ENCODE measurements at places on chromosomes 3 and 15.

DNA sequence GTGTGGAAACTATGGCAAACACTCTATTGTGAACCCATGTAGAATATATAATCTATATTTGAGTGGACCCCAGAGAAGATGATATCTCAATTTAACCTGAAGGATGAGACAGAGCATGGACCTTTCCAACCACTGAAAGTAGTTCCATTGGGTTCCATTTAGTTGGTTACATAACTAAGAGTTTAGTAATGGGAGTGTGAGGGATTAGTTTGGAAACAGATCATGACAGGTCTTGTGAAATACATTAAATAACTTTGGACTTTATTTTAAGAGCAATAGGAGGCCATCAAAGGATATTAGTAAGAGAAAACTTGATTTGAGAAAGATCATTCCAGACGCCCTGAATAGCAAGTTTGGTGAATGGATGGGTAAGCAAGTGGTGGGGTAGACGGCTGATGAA is 487.2 kb upstream of the ROBO2 start:
- H3K36me3 ChIP-seq = no peaks in the 10 kb centered on the region
- DNase-seq = no peak
- H3K4me1 ChIP-seq = no peaks in the 10 kb centered on the region
- H3K27ac ChIP-seq = no peak overlapping the region
- no peaks in the 10 kb centered on the region for H3K27me3 ChIP-seq

DNA sequence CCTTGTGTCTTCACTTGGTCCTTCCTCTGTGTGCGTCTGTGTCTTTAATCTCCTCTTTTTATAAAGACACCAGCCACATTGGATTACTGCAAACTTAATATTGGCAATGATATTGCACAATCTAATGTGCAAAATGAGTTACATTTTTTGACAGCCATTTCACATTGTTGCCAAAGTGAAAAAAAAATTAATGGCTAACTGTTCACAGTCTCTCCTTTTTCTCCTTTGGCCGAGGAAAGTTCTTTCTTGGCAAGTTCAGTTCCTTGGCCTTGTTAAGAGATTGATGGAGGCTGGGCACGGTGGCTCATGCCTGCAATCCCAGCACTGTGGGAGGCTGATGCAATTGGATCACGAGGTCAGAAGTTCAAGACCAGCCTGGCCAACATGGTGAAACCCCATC is 62.2 kb upstream of the ZNF280D start:
- DNase-seq = no peak
- no peak overlapping the region for H3K27ac ChIP-seq
- peaks cover 7% of the 10 kb centered on the region for H3K36me3 ChIP-seq
- H3K4me3 ChIP-seq = no peak overlapping the region
- no peaks in the 10 kb centered on the region for H3K27me3 ChIP-seq
- H3K4me1 ChIP-seq = no peaks in the 10 kb centered on the region

GRCh38 chr15:26731965-26732364 is 40.9 kb downstream of the GABRB3 start:
- no peak overlapping the region for H3K27ac ChIP-seq
- peaks cover 21% of the 10 kb centered on the region for H3K36me3 ChIP-seq
- H3K4me3 ChIP-seq = no peak overlapping the region
- no peaks in the 10 kb centered on the region for H3K27me3 ChIP-seq
- DNase-seq = no peak

- no peaks in the 10 kb centered on the region for H3K4me1 ChIP-seq
- no peak overlapping the region for H3K27ac ChIP-seq
- H3K27me3 ChIP-seq = no peaks in the 10 kb centered on the region
- DNase-seq = no peak
- H3K4me3 ChIP-seq = no peak overlapping the region
Observed at GRCh38 chr15:83982748-83983147, 252.8 kb upstream of the GOLGA6L4 start.

DNA sequence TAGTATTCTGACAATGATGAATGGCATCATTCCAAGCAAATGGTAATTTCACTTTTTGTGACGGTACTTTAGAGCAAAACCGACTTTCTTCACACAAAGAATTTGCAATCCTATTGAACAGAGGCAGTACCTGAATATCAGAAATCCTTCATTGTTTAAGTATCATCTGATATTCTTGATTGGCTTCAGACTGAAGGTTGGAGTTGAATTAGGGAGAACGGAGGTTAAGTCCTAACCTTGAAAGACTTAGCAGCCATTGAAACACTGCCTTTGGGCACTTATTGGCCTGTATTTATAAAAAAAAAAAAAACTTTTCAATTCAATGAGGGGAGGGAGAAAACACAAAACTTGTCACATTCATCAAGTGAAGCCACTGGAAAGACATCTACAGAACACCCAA is 89.0 kb downstream of the MECOM start:
- peaks cover 17% of the 10 kb centered on the region for H3K27me3 ChIP-seq
- H3K4me3 ChIP-seq = no peak overlapping the region
- H3K36me3 ChIP-seq = peaks cover 2% of the 10 kb centered on the region
- DNase-seq = no peak
- no peak overlapping the region for H3K27ac ChIP-seq

GRCh38 chr3:132803889-132804288 is 81.7 kb upstream of the NPHP3 start:
- no peak overlapping the region for H3K27ac ChIP-seq
- no peak overlapping the region for H3K4me3 ChIP-seq
- H3K4me1 ChIP-seq = no peaks in the 10 kb centered on the region
- DNase-seq = no peak

GRCh38 chr3:143163562-143164100 is 44.1 kb downstream of the CHST2 start:
- H3K27ac ChIP-seq = no peak overlapping the region
- H3K27me3 ChIP-seq = peaks cover 2% of the 10 kb centered on the region
- H3K4me3 ChIP-seq = no peak overlapping the region
- no peaks in the 10 kb centered on the region for H3K36me3 ChIP-seq

- H3K27ac ChIP-seq = no peak overlapping the region
- no peaks in the 10 kb centered on the region for H3K36me3 ChIP-seq
- no peak for DNase-seq
- H3K4me3 ChIP-seq = no peak overlapping the region
Observed at GRCh38 chr3:55523471-55523870, 36.4 kb upstream of the WNT5A start.

GRCh38 chr3:13134166-13134878 is 61.1 kb upstream of the IQSEC1 start:
- no peak overlapping the region for H3K27ac ChIP-seq
- DNase-seq = no peak
- peaks cover 6% of the 10 kb centered on the region for H3K27me3 ChIP-seq
- H3K36me3 ChIP-seq = no peaks in the 10 kb centered on the region

DNA sequence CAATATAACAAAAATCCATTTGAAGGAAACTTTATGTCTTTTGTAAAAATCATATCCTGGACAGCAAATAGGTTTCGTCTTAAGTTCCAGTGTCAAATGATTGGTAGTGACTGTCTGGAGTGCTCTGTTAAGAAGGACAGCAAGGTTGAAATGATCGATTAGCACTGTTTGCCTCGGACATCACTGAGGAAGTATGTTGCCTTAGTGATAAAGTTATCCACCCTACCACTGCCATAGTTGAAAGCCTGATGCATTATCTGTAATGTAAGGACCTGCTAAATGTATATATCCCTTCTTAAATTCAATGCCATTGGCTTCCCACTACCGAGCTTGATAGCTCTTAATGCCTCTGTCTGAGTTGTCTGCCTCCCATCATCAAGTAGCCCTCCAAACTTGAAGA is 70.0 kb downstream of the CFAP20DC start:
- no peak overlapping the region for H3K4me3 ChIP-seq
- no peaks in the 10 kb centered on the region for H3K27me3 ChIP-seq
- no peak for DNase-seq
- H3K4me1 ChIP-seq = no peaks in the 10 kb centered on the region
- H3K36me3 ChIP-seq = no peaks in the 10 kb centered on the region

- H3K27ac ChIP-seq = no peak overlapping the region
- DNase-seq = no peak
- peaks cover 32% of the 10 kb centered on the region for H3K27me3 ChIP-seq
- no peaks in the 10 kb centered on the region for H3K36me3 ChIP-seq
Observed at GRCh38 chr15:97153356-97153965, 807.0 kb upstream of the ARRDC4 start.

DNA sequence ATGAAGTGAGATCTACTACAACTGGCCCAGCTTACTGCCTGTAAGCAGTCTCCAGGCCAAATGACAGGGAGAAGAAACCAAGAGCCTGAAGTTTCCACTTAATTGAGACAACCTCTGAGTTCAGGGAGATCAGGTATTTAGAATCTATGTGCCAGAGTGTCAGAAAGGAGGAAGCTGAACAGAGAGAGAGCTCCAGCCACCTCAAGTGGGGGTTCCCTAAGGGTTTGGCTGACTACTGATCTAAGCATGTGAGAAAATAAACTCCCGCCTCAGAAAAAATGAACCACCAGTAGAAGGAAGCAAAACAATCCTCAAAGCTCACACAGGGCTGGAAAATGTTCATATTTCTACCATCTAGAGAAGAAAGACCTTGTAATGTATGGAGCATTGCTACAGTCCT is 25.0 kb downstream of the ADAM10 start:
- DNase-seq = no peak
- no peaks in the 10 kb centered on the region for H3K27me3 ChIP-seq
- H3K36me3 ChIP-seq = peaks cover 7% of the 10 kb centered on the region
- peaks cover 9% of the 10 kb centered on the region for H3K4me1 ChIP-seq
- H3K27ac ChIP-seq = peak overlapping the region; percentile 1

DNA sequence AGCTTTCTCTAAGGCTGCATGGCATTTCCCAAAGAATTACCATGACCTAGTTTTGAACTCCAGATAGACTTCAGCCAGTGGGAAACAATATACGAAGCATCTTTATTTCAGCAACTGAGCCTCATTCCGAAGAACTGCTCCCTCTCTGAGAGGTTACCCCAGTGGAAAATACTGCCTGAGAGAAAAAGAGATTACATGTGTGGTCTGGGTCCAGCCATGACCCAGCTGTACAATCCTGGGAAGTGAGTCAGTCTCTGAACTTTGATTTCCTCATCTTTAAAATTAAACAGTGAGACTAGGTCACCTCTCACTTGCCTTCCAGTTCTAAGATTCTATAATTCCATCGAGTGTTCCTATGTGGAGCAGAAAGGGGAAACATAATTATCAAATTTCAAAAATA is 42.4 kb downstream of the TNIK start:
- no peak for DNase-seq
- peaks cover 36% of the 10 kb centered on the region for H3K4me1 ChIP-seq
- H3K36me3 ChIP-seq = peaks cover 4% of the 10 kb centered on the region

DNA sequence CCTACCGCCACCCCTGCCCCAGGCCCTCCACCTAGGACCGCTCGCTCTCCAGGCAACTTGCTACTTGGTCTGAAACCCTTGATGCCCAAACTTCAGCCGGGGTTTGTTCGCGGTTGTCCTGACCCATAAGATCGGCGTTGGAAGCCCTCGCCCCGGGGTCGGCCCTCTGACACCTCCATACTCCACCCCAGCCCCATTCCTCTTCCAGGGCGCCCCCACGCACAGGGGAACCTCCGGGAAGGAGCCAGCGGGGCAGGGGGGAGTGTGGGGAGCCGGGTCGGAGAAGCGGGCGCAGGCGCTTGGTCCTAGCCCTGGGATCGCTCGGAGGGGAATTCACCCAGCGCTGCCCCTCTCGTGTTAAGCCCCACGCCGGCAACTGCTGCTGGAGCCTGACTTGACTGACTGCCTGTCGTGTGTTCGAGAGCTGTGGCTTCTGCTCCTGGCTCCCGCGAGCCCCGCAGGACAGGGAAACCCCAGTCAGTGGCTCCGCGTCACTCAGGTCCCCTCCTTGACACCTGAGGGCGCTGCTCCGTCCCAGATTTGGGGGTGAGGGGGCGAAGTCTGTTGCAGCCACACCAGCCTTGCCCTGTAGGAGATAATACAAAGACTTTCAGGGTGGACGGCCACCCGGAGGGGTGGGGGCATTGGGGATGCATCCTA is 675 bp downstream of the RYR3 start:
- peak; percentile 11 for DNase-seq
- peaks cover 84% of the 10 kb centered on the region for H3K27me3 ChIP-seq
- H3K27ac ChIP-seq = no peak overlapping the region
- peak overlapping the region; percentile 81 for H3K4me3 ChIP-seq
- H3K4me1 ChIP-seq = peaks cover 4% of the 10 kb centered on the region
- peaks cover 2% of the 10 kb centered on the region for H3K36me3 ChIP-seq

DNA sequence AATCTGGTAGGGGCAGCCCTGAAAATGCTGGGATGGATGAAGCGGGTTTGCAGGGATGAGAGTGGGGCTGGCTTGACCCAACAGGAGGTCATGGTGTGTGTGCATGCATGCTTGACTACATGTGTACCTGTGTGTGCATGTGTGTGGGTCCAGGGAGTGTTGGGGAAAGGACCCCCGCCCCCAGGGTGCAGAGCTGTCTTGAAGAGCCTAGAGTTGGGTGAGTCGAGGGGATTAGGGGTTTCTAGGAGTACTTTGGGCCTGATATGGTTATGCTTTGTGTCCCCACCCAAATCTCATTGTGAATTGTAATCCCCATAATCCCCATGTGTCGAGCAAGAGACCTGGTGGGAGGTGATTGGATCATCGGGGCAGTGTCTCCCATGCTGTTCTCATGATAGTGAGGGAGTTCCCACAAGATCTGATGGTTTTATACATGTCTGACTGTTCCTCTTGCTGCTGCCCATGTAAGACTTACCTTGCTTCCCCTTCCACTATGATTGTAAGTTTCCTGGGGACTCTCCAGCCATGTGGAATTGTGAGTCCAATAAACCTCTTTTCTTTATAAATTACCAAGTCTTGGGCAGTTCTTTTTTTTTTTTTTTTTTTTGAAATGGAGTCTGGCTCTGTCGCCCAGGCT is 5.2 kb upstream of the LCTL start:
- peak overlapping the region; percentile 67 for H3K27ac ChIP-seq
- no peaks in the 10 kb centered on the region for H3K27me3 ChIP-seq
- H3K4me3 ChIP-seq = no peak overlapping the region
- no peaks in the 10 kb centered on the region for H3K36me3 ChIP-seq

DNA sequence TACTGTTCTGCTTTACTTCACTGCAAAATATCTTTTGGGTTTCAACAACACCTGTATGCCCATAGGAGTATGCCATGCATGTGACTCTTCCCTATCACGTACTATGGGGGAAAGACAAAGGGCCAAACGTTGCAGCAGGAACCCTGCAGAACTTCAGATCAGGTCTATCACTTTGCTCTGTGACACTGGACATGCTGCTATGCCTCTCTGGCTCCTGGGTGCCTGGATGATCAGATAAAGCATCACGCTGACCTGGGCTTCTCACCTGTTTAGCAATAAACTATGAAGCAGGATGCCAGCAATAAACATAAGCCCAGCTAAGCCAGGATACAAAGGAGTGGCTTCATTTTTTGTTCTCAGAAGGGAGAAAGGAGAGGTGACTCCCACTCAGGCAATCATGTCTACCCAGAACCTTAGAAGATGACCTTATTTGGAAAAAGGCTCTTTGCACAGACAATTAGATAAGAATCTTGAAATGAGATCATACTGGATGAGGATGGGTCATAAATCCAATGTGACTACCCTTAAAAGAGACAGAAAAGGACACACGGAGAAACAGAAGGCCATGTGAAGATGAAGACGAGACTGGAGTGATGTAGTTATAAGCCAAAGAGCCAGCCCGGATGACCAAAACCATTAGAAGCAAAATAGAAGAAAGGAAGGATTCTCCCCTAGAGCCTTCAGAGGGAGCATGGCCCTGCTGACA is 19.3 kb downstream of the POMGNT2 start:
- H3K36me3 ChIP-seq = peaks cover 3% of the 10 kb centered on the region
- no peak for DNase-seq
- no peak overlapping the region for H3K4me3 ChIP-seq
- no peaks in the 10 kb centered on the region for H3K27me3 ChIP-seq

Data from neural crest cell (in vitro differentiated cells).